Cerebellar nuclear complex (tissue), 1 donor: ENCODE measurements at places on chromosomes 1 and 21.

DNA sequence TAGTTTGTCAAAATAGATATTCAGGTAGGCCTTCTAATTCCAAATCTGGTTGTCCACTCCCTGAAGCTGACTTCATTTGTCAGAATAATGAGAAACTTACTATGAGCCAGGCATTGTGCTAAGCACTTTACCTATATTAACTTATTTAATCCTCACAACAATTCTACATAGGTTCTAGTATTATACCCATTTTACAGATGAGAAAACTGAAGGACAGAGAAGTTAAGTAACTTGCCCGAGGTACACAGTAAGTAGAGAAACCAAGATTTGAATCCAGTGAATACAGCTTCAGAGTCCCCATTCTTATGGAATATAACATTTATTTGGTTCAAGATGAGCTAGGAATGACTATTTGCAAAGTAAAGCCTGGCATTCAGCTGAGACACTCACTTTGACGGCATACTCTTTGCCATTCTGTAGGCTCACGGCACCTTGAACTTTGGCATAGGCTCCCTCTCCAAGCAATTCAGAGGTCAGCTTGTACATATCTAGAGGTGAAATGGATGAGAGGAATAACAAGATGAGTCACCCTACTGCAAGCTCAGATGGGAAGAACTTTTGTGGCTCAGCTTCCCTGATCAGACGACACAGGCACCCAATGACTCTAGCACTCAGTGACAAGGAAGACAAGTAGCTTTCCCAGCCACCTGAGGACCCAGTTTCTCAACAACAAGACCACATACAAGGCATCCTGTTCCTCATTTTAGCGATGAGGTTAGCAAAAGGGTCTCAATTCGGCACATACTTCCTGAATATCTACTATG, 23.7 kb downstream of the MKNK1 start:
- no peak for DNase-seq

GRCh38 chr1:77794550-77794949, 15.1 kb downstream of the MIGA1 start:
- no peak for DNase-seq

- DNase-seq = peak; percentile 49
These were observed 53.1 kb downstream of the RIMS3 start for GRCh38 chr1:40612345-40612831.

DNA sequence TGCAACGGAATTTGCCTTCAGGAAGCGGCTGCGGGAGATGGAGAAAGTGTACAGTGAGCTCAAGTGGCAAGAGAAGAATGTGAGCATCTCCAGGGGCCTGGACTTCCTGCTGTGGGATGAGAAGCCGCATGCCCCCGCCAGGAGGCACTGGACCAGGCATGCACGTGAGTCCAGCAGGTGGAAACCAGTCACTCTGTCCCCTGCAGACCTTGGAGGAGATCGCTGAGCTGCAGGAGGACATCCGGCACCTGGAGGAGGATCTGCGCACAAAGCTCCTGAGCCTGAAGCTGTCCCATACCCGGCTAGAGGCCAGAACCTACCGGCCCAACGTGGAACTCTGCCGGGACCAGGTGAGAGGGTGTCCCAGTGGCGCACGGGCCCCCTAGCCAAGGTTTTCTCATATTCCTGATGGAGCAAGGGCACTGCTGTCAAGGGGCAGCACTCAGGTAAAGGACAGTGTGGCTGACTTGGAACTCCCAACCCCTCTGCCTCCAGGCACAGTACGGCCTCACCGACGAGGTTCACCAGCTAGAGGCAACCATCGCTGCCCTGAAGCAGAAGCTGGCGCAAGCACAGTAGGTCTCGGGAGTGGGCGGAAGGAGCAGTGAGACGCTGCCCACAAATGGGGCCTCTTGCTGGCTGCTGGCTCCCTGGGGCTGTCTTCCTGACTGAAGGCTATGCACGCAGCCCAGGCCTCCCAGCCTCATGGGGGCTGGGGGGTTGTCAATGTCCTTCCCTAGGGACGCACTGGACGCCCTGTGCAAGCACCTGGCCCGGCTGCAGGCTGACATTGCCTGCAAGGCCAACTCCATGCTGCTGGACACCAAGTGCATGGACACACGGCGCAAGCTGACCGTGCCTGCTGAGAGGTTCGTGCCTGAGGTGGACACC, 1.2 kb upstream of the ADPRS start:
- no peak for DNase-seq
